T-helper 1 cell (primary cell): ENCODE measurements at places on chromosomes 2 and 18.

DNA sequence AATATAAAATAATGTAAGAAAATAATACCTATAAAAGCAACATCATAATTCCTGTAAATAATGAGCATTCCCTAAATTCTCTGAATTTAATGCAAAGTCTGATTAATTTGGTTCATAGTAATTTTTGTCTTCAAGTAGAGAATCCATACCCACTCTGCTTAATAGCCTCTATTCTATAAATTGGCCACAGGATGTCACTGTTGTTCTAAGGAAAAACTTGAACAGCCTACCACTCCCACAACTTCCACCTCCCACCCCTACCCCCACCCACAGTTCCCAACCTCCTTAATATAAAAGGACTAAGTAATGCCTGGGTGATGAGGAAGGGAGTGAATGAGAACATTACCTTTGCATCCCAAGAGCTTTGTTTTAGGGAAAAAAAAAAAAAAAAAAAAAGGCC is 27.2 kb upstream of the BBS5 start:
- DNase-seq = no peak

DNA sequence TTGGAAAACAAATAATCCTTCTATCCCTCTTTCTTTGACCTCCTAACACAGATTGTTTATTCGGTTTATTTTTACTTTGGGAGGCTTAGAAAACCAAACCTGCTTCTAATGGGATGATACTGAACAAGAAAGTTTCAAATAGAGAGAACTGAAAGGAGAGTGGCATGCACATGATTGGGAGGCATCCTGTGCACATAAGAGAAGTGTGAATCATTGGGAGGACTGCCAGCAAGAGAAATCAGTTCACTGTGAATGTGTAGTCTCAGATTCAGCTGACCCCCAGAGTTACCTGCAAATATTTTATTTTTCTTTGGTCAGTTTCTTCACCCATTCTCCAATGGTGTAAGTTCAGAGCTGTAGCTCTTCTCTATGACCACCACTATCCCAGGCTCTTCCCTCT is 1363.2 kb upstream of the ACVR2A start:
- no peak for DNase-seq

GRCh38 chr2:152617456-152618192 is 99.6 kb downstream of the PRPF40A start:
- DNase-seq = no peak

GRCh38 chr2:170361090-170361936 is 183.4 kb downstream of the MYO3B start:
- DNase-seq = peak; percentile 80

DNA sequence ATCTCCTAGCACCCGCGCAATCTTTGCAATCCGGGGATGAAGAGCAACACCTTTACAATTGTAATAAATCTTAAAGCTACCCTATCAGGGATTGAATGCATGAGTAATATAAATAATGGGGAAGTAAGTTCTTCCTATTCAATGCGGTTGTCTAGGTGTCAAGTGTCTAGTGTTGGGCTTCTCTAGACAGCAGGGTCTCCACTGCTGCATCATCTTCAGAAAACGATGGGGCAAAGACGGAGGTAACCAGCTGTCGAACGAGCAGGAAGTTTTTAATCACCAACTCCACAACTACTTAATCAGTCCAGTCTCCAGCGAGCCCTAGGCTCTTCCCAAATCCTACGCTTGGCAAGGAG is 573 bp downstream of the STAM2 start:
- no peak for DNase-seq

DNA sequence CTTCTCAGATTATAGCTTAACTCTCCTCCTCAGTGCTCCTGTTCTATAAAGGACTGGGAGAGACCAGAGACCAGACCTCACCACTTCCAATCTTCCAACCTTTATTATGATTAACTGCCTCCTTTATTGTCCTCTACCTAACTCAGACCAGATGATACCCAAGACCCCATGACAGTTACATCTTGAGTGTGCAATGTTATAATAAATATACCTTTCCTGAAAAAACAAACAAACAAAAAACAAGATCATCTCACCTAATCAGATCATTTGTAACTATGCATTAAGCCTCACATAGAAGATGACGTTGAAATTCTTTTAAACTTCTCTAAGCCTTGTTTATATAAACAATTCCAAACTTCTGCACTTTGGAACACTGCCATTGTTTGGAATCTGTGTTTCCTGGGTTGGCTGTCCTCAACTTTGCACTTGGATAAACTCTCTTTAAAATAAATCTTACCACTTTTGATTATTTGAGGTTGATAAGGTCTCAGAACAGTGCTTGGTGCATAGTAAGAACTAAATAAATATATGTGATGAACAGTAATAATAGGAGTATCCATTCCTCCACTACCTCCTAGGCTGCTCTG is 342.7 kb downstream of the TDRD15 start:
- no peak for DNase-seq

GRCh38 chr2:223578846-223579245 is 23.3 kb downstream of the SCG2 start:
- no peak for DNase-seq

DNA sequence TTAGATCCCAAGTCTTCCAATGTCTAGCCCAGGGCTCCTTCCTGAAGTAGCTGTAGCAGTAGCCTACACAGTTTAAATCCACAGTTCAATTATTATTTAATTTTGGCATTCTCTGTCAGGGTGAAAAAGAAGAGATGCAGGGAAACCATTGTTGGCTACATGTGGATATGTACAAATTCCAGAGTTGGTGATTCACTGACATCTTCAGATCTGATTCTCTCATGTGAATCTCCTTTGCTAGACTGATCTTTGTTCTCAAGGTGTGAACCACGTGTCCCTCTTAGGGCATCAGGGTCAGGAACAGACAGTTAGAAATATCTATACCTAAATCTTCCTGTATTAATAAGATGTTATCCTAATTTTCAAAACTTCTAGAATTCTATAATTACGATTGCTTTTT is 36.7 kb downstream of the ADCYAP1 start:
- no peak for DNase-seq

DNA sequence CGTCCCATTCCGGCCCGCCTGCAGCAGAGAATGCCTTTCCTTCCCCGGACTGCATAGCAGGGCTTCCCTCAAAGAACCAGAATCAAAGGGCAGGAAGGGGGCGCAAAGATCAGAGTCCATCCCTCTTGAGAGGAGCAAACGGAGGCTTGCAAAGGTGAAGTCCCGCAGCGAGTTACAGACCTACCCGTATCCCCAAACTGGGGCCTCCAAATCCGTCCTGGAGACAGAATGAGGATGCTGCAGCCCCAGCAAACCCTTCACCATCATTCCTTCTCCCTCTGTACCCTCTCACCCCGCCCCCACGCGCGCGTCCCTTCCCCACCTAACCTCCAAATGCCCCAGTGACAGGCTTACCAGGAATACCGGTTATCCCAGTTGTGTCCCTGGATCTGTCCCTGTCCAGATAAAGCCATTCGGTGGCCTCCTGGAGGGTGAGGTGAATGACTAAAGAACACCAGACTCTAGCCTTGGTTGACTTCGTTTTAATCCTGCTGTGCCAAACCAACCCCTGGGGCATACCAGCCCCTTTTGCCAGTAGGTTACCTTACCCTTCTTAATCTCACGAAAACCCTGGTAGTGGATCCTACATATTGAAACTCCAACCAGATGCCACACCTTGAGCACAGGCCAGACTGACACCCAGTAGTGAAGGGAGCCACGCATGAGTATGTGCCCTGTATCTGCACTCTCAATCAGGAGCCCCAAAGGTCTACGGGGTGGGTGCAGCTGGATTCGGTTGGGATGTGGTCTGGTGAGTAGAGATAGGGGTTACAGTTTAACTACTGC is 961 bp upstream of the SLC40A1 start:
- no peak for DNase-seq

GRCh38 chr2:172281648-172282570 is 145.5 kb upstream of the ITGA6 start:
- no peak for DNase-seq

DNA sequence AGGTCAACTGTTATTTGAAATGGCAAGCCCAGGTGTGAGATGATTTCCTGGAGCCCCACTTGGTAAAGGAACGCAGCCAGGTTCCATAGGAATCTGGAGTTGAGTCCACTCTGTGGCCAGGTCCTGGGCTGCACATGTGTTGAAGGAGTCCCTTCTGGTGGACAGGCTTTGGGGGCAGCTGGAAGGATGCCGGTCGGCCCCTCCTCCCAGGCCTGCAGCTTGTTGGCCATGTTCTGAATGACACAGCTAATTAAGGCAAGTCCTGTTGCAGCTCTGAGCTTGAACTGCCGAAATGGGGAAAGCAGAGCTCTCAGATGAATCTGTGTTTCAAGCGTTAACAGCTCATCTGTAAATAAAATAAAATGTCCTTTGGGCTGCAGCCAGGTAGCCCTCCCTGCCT is 23.8 kb downstream of the EN1 start:
- no peak for DNase-seq

DNA sequence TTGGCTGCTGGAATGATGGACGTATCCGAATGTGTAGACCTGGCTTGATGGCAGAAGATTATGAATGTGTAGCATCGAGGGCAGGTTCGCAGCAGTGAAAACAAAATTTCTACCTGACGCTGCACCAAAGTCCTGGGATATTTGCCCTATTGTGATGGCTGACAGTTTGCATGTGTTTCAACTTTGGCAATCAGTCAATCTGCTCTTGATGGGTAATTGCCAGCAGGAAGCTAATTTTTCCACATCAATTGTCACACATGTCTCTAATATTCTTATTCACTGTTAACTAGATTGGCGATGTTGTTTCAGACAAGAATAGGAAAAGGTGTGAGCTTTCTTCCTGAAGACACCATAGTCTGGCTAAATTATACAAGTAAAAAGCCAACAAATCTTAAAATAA is 821.3 kb downstream of the LRRTM4 start:
- no peak for DNase-seq

DNA sequence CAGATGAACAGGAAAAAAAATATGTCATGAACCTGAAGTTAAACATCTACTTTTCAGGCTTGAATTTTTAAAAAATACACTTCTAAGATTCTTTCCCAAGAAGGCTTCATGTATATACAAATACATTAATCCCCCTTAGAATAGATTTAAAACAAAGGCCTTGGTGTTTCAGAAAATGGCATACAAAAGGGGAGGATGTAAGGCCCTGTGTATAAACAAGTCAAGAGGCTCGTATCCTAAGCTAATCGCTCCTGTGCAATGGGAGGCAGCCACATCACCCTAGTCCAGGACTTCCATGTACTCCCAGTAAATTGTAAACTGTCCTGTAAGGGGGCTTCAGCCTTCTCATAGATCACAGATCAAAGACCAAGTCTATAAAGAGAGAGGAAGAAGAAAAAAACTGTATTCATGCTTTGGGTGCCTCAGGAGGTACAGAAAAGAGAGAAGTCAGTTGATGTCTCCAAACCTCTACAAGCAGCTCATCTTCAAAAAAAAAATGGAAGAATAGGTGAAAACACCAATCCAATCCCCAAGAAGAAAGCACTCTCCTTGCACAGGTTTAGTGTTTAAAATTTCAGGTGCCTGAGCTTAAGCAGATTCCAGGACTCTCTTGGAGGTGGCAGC is 53.9 kb downstream of the ANKRD44 start:
- no peak for DNase-seq

DNA sequence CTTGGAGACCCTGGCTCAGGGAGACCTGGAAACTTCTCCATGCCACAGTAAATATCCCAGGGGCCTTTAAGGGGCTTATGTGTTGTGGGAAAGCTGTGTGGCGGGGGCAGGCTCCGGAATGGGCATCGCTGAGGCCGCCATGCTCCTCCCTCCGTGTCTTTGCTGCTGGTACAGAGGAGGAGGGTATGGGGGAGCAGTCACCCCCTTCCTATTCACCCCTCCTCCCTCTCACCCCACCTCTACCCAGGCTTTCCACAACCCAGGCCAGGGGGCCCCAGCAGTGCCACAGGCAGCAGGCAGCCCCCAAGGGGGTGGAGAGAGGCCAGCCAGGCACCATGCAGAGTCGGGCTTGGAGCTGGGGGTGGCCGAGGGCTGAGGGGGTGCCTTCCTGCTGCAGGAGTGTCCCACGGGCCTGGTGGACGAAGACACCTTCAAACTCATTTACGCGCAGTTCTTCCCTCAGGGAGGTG is 28.0 kb upstream of the FAHD2A start:
- DNase-seq = no peak

DNA sequence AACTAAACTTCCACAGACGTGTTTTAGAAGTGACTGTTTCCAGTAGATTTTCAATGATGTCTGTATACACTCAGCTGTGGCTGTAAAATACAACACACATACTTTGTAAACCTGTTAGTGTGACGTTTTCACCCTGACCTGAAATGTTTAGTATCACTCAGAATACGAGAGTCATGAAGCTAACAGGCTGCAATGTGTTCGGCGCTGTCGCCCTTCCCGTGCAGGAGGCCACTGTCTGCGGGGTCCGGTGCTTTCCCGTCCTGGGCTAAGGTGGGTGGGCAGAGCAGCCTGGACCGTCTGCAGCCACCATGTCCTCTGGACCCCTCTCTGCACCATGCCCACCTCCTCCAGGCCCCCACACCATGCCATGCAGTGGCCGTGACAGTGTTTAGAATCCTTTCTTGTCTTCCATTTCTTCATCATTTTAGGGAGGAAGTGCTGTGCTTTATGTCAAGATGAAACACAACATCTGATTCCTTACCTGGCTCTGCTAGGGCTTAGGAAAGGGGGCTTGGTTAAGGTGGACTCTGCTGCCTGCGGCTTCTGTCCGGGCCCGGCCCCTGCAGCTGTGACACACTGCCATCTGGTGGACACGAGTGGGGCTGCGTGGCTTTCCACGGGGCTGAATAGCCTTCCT is 53.8 kb upstream of the RBM44 start:
- peak; percentile 63 for DNase-seq

GRCh38 chr2:27085673-27086089 is 891 bp upstream of the KHK start:
- DNase-seq = no peak

GRCh38 chr2:66508484-66509071 is 73.7 kb downstream of the MEIS1 start:
- no peak for DNase-seq

DNA sequence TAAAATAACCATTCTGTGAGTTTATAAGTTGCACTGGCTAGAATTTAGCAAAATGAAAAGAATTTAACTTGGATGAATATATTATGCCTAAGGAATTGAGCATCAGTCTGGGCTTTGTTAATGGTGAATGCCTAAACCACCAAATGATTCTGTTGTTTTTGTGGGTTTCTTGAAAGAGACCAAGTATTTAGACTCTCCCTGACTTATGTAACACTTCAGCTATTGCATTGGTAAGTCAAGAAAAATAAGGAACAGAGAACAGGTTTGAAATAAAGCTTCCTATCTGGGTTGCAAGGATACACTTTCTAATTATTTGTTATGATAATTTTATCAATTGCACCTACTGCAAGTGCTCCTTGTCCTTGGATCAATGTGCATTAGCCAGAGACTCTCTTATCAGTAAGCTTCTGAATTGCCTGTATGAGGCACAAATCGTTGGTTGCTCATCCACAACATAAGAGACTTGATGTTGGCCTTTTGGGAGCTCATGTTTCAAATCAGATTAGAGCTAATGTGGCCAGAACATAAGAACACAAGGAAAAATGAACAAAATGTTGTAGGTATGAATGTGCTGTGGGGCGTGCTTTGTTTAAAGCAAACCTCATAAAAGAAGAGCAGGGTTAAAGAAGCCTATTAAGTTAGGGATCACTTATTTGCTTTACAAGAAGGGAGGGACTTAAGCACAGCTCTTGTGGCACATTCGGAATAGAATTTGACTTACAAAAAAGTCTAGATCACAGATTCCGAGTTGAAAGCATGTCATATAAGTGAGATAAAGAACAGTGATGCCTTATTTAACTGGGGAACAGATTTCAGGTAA is 37.2 kb downstream of the PRKCE start:
- no peak for DNase-seq
